ENCODE measurements at places on chromosomes 1 and 21.

DNA sequence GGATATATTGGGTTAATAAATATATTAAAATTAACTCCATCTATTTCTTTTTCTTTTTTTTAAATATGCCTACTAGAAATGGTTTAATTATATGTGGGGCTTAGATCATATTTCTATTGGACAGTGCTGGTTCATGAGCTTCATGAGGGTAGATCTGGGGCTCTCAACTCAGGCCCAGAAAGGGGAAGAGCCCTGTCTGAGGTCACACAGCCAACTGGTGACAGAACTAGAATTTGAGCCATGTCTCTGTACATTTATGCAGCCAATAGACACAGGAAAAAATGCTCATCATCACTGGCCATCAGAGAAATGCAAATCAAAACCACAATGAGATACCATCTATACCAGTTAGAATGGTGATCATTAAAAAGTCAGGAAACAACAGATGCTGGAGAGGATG, 5.1 kb upstream of the EPHB2 start:
- DNase-seq, result no peak

GRCh38 chr1:178521241-178521640, 8.3 kb downstream of the TEX35 start:
- no peak for DNase-seq

DNA sequence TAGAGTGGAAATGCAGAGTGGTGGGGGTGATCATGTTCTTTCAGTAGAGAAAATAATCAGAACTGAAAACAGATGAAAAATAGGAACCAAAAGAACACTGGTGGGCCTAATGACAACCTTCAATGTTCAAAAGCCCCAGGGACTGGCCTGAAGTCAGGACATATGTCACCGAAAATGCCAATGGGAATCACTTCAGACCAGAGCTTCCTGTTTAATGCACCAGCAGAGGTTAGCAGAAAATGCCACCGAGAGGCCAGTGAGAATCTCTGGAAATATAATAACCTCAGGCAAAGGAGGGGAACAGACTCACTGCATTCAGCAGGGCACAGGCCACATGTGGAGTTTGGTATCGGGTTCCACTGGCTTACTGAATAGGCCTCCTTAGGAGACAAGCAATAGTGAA, 15.9 kb upstream of the CD58 start:
- no peak for DNase-seq

DNA sequence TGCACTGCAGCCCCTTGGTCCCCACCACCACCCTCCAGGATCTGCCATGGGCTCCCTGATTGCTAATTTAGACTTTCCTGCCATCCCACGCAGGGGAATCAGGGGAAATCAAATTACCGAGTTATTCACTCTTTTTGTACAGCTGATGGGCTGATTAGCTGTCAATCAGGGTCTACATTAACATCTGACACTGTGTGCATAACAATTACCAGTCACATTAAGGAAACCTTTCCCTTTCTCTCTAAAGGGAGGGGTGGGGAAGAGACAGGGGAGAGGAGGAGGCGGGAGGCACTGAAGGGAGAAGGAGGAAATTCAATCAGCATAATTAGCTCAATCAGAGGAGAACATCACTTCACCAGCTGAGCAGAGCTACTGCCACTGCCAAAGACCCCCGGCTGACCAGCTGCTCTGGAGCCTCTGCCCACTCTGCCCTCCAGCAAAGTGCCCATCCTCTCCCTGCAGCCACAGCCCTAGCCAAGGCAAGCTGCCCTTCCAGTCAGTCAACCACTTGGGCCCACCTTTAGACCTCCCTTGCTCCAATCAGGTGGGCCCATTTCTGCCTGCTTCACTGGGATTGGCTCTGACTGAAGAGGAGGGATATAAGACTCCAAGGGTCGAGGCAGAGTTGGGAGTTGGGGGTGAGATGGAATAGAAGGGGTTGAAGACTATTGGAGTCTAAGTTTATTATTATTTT, 199.3 kb upstream of the ZC3H12A start:
- DNase-seq, result no peak

GRCh38 chr1:33377013-33377412, 53.9 kb downstream of the PHC2 start:
- no peak for DNase-seq

DNA sequence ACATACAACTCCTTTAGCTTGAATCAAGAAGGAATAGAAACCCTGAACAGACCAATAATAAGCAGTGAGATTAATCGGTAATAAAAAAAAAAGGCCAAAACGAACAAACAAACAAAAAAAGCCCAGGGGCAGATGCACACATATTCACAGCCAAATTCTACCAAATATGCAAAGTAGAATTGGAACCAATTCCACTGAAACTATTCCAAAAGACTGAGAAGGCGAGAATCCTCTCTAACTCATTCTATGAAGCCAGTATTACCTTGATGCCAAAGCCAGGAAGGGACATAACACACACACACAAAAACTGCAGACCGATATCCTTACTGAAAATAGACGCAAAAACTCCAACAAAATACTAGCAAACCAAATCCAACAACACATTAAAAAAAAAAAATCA, 161.6 kb downstream of the ASTN1 start:
- no peak for DNase-seq

GRCh38 chr1:58805716-58806571, 22.1 kb upstream of the JUN start:
- no peak for DNase-seq

All from NCI-H524 treated with DMSO at 0.1 percent for 48 hours (cell line).